H1 (cell line): ENCODE measurements at places on chromosomes 7 and 10.

GRCh38 chr7:70051726-70052125, 453.5 kb downstream of the AUTS2 start:
- no peak for DNase-seq

- DNase-seq: no peak
Measured at GRCh38 chr7:28075674-28076358, 104.8 kb downstream of the JAZF1 start.

DNA sequence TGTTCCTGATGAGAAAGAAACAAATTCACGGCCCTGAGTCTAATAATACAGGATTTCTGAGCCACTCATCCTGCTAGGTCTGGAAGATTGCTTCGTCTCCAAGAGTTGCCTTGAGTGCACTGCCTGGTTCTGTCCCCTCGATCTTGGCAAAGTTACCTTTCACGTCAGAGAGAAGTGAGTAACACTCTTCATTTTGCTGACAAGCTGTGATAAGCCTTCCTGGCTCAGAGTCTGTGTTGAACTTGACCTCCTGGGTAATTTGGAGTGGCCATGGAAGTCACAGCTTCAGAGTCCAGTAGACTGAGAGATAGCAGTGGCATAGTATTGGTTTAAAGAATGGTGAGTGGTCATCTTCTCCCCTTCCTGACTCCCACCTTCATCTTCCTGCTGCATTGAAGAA, 64.7 kb upstream of the LRGUK start:
- DNase-seq: no peak

DNA sequence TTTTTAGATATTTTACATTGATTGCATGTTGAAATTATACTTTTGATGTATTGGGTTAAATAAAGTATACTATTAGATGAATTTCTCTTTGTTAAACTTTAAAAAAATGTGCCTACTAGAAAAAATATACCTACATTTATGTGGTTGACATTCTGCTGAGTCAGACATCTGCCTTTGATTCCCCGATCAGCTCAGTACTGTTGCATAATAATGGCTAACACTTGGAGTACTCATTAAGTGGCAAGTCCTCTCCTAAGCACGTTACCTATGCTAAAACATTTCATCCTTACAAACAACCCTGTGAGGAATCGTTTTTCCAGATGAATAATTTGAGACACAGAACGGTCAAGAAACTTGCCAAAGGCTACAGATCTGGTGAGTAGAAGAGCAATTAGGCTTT, 14.0 kb upstream of the SEM1 start:
- no peak for DNase-seq

DNA sequence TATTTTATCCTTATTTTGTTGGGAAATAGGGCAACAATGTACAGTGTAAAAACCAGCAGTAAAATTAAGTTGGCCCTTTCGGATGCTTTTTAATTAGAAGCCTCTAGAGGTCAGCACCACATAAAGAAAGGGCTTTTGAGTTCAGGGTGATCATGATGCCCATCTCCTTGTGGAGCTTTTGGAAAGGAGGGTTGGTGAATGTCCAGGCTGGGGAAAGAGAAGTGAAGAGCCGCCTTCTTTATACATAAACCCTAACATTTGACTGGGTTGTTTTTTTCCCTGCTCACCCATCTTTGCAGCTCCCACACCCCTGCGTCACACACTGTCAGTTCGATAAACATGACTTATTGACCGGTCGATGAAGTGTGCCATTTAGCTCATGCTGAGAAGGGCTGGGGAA, 29.8 kb downstream of the MTURN start:
- DNase-seq: no peak

- DNase-seq: no peak
Measured at GRCh38 chr10:120543291-120543690, 86.3 kb downstream of the PLPP4 start.

DNA sequence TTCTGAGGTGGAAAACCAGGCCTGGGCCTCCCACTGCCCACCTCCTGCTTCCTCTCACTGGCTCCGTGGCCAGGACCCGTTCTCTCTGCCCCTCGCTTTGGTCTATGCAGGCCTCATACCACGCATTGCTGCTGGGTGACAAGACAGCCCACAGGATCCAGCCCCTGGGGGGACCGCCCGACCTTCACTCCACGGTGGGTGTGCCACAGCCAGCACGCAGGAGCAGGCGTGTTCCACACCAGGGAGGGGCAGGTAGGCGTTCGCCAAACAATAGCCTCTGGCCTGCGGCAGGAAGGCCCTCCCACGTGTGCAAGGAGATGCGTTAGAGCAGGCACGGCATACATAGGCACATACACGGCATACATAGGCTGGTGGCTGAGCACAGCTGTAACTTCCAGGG, 233.4 kb downstream of the WDR37 start:
- DNase-seq: no peak

DNA sequence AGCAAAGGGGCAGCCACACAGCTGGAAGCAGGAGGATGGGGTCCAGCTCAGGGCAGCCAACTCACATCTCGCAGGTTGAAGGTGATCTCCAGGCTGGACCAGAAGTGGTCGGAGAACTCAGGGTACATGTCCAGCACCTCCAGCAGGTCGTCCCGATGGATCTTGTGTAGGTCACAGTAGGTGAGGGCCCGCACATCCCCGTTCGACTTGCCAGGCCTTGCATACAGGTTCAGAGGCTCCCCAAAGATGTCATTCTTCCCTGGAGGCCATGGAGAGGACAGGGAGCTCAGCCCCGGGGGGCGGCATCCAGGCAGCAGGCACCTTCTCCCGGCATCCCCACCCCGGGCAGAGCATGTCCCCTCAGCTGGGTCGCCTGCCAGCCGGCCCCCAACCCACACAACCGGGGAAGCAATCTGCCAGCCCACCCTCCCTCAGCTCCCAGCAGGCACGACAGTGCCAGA, 29.3 kb downstream of the KCNH2 start:
- DNase-seq: no peak

DNA sequence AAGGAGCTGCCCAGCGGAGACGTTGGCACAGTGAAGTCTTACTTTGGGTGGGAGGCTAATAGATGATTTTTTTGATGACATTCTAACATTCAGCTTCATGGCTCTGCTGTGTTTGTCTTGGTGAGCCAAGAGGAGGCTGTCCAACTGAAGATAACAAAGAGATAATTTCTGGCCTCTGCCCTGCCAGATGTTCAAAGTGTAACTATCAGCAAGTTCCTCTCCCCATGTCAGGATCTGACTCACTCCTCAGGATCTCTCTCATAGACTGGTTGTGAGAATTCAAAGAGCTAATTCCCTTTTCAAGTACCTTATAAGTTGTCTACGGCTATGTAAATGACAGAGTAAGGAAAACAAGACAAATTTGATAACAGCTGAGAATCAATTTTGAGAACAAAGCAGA, 1340.9 kb downstream of the XPNPEP1 start:
- DNase-seq: no peak

DNA sequence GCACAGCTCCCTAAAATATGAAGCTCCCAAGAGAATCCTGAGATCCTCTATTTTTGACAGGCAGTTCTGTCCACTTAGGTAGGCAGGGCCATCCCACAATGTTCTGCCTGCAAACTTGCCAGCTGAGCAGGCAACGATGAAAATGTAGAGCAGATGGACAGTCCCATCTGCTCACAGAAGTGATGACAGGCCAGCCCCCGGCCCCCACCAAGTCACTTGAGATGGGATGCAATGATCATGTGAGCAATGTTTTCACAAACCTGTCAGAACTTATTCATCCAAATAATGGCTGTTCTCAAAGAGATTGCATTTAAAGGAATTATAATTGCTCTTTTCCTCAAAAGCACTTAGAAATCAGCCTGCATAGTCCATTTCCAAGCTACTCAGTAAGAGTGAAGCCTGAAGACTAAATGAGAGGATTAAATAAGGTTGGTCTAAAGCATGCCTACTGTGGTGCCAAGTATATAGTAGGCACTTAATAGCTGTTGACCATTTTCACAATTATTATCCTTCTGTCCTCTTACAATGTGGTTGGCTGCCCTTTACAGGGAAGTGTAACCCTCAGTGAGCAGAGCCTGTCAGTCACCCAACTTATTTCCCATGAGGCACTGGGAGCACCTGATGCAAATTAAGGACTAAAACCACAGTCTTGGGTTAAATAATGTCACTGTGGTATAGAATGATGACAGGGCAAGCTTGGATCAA, 301.2 kb downstream of the FGFR2 start:
- no peak for DNase-seq
